ENCODE measurements at places on chromosomes 1 and 21. TPM values are rescaled to one million over a fixed set of nuclear protein-coding genes. Genes with fewer than 3 reads are reported as not detected.

The SLC6A17 gene
- total RNA-seq = 0.97 TPM

The LORICRIN gene
- total RNA-seq = not detected

The EVA1B gene
- total RNA-seq = 272 TPM

The GPR52 gene
- 2.4 TPM for total RNA-seq

The KRTAP6-1 gene
- not detected for total RNA-seq

The PTAFR gene
- 0.16 TPM for total RNA-seq

The LCE2C gene
- total RNA-seq = not detected

The RHCE gene
- 0.61 TPM for total RNA-seq

The KDM1A gene
- 78.5 TPM for total RNA-seq

The ELAPOR1 gene
- 0.85 TPM for total RNA-seq

The HES5 gene
- total RNA-seq = 0.36 TPM

The KLHL17 gene
- 6.3 TPM for total RNA-seq

The RGS7 gene
- 1.3 TPM for total RNA-seq

The KLHDC7A gene
- not detected for total RNA-seq

The ZBTB37 gene
- 12.6 TPM for total RNA-seq

The OR2AK2 gene
- total RNA-seq = not detected

The NUP210L gene
- 0.16 TPM for total RNA-seq

The CFHR3 gene
- total RNA-seq = not detected

The TAF5L gene
- total RNA-seq = 26.3 TPM

The ALPL gene
- 4.9 TPM for total RNA-seq

The LCE1C gene
- total RNA-seq = not detected

The VWA5B1 gene
- not detected for total RNA-seq

The C8A gene
- total RNA-seq = not detected

The CFHR4 gene
- not detected for total RNA-seq

The TCP10L gene
- total RNA-seq = under 0.01 TPM

The DYRK3 gene
- 29.2 TPM for total RNA-seq

The WDR4 gene
- total RNA-seq = 11.2 TPM

The ATP1B1 gene
- total RNA-seq = 6.3 TPM

The PLPPR4 gene
- total RNA-seq = 8.8 TPM

The MUL1 gene
- total RNA-seq = 36.8 TPM

The PER3 gene
- 19.4 TPM for total RNA-seq

The PLD5 gene
- not detected for total RNA-seq

The NTMT2 gene
- not detected for total RNA-seq

The S100A7 gene
- not detected for total RNA-seq

The MNDA gene
- total RNA-seq = not detected

The NR1I3 gene
- not detected for total RNA-seq

The DDX59 gene
- total RNA-seq = 18.5 TPM

The KHDRBS1 gene
- total RNA-seq = 45.2 TPM

The LCE1E gene
- not detected for total RNA-seq

The CELA2B gene
- not detected for total RNA-seq

The CR1 gene
- not detected for total RNA-seq
